ENCODE measurements at places on chromosomes 6 and 20.

GRCh38 chr6:163645560-163645959, 231.0 kb downstream of the QKI start:
- no peak for DNase-seq

GRCh38 chr20:1467082-1467354, 369 bp upstream of the NSFL1C start:
- DNase-seq, result no peak

GRCh38 chr6:107345393-107345792, 114.0 kb downstream of the PDSS2 start:
- DNase-seq, result no peak

GRCh38 chr6:150925590-150925928, 60.1 kb downstream of the MTHFD1L start:
- DNase-seq, result no peak

DNA sequence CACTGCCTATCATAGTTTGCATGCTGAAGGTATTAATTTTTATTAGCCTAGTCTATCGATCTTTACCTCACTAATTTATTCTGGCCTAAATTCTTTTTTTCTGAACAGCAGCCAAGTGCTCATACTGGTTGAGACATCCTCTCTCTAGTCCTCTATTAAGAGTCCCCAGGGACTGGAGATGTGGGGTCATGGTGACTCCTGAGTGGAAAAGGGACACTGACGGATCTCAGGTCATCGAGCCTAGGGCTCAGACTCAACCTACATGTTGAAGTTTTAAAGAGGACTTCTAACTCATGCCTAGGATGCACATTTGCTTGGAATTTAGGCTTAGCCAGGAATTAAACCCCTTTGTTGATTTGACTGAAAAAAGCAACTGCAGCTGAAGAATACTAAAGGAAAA, 378.1 kb downstream of the BTBD9 start:
- no peak for DNase-seq

DNA sequence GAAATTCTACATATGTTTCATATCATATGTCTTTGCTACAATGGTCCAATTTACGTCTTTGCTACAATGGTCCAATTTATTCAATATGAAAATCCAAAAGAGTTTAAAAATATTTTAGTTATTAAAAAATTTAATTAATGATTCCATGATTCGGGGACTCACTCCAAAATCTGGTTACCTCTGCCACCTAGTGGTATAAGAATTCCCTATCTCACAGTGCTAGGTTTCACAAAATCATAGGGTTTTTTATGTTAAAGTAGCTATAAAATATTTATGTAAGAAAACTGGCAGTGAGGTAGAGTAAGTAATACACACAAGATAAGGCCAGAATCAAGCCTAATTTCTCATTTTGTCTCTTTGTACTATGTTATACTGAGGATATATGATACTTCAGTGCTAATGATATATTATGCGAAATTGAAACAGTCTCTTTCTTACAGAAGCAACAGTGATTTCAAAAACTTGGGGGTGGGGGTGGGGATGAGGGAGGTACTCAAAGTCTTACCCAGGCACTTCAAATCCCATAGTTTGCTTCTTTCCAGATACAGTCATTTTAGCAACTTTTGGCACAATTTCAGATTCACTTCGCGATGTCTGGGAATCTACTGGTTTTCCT, 52.3 kb downstream of the HBS1L start:
- DNase-seq, result peak; percentile 5

GRCh38 chr6:158648682-158649131, 1.1 kb upstream of the SYTL3 start:
- no peak for DNase-seq

DNA sequence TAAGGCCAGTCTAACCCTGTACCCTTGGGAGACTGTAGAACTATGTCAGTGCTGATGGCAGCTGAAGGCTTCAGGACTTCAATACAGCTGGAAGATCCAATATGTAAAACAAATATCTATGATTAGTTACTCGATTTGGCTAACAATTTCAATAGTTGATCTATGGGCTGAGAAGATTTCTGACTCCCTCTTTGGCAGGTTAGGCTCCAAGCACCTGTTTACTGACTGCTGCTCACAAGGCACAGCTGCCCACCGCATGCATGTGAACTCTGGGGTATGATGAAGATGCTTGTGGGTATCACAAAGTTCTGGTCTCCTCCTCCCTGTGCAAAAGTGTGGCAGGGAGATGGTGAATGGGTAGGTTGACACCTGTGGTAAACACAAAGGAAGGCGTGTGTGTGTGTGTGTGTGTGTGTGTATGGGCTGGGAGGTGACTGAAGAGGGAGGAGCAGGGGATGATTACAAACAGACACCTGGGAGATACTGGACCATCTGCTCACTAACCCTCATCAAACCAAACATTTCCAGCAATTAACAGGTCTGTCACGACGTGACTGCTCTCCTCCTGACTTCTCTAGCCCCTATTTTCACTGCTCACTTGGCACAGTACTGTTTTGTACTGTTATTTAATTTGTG, 18.1 kb downstream of the ELMO2 start:
- DNase-seq, result no peak

DNA sequence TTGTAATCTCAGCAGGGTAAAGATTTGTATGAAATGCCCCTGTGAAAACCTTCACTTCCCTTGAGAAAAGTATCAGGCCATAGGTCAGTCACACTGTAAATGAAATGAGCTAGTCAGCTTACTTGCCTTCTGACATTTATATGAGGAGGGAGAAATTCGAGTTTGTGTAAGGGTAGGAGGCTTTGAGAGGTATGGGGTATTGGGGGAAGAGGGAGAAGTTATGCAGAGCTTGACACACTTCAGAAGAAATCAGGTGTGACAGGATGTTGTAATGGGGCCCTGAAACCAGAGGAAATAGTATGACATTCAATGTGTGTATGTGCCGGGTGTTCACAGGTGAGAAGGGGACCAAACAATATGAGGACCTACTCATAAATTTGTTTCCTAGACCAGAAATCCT, 64.2 kb upstream of the CCN6 start:
- DNase-seq, result no peak

GRCh38 chr20:34155836-34156235, 43.8 kb upstream of the EIF2S2 start:
- DNase-seq, result no peak
